T-helper 17 cell (primary cell): ENCODE measurements at places on chromosomes 12 and 14. TPM values are rescaled to one million over a fixed set of nuclear protein-coding genes. Genes with fewer than 3 reads are reported as not detected.
A peak's percentile ranks its signal among the peaks of the same experiment; 100 is the strongest.

IL26 gene
- total RNA-seq, result 0.52 TPM

PAX9 gene
- total RNA-seq, result not detected

FAM181A gene
- total RNA-seq, result not detected

GRCh38 chr14:103408491-103409155 lies 23.4 kb downstream of the MARK3 start:
- peaks cover 17% of the 10 kb centered on the region for H3K4me1 ChIP-seq
- H3K4me3 ChIP-seq, result no peak overlapping the region
- no peaks in the 10 kb centered on the region for H3K27me3 ChIP-seq
- DNase-seq, result no peak

CCER1 gene
- total RNA-seq, result not detected

KLHDC1 gene
- 7.4 TPM for total RNA-seq

- DNase-seq, result no peak
- no peaks in the 10 kb centered on the region for H3K4me1 ChIP-seq
- H3K27ac ChIP-seq, result no peak overlapping the region
- peaks cover 28% of the 10 kb centered on the region for H3K27me3 ChIP-seq
- H3K36me3 ChIP-seq, result peaks cover 2% of the 10 kb centered on the region
- H3K4me3 ChIP-seq, result no peak overlapping the region
Observed at GRCh38 chr12:5516371-5517241, 84.7 kb downstream of the NTF3 start.

TAS2R8 gene
- not detected for total RNA-seq

IL31 gene
- total RNA-seq, result not detected

- H3K36me3 ChIP-seq, result no peaks in the 10 kb centered on the region
- peaks cover 86% of the 10 kb centered on the region for H3K27me3 ChIP-seq
- no peak overlapping the region for H3K27ac ChIP-seq
- no peak for DNase-seq
- no peak overlapping the region for H3K4me3 ChIP-seq
- H3K4me1 ChIP-seq, result no peaks in the 10 kb centered on the region
Observed at GRCh38 chr12:2288875-2289274, 236.1 kb downstream of the CACNA1C start.

DNA sequence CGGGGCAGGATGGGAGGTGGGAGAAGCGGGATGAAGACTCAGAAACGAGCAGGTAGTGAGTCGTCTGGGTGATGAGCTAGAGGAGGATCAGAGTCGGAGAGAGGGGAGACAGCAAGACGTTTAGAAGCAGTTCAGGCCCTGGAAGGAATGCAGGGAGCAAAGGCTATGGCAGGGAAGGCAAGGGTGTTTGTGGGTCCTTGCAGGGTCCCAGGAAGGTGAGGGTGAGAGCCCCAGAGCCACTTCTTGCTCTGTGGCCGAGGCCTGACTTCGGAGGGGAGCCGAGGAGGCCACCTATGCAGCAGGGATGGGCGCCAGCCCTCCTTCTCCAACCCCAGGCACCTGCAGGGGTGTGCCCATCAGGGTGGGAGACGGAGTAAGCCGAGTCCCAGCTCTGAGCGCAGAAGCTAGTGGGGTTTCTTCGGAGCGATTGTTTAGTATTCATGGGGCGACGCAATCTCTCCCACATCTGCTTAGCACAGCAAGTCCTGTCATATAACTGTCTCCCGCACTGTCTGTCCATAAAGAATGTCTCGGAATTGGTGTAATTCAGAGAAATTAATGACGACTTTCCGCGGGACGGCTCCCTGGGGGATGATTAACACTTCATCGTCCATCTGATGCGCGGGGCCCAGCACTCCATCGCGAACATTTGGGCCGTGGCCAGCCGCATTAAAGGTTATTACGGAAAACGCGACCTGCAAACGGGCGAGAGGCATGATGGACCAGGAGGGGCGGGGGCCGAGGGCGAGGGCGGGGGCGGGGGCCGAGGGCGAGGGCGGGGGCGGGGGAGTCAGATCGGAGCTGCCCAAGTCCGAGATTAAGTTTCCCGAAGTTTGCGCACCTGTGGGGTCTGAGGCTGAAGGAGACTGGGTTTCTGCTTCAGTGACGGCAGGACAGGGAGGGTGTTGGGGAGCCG lies 12.2 kb upstream of the CALCOCO1 start:
- peaks cover 37% of the 10 kb centered on the region for H3K27me3 ChIP-seq
- H3K4me3 ChIP-seq, result peak overlapping the region; percentile 92
- H3K36me3 ChIP-seq, result no peaks in the 10 kb centered on the region
- H3K4me1 ChIP-seq, result peaks cover 19% of the 10 kb centered on the region
- H3K27ac ChIP-seq, result peak overlapping the region; percentile 62
- no peak for DNase-seq

DNA sequence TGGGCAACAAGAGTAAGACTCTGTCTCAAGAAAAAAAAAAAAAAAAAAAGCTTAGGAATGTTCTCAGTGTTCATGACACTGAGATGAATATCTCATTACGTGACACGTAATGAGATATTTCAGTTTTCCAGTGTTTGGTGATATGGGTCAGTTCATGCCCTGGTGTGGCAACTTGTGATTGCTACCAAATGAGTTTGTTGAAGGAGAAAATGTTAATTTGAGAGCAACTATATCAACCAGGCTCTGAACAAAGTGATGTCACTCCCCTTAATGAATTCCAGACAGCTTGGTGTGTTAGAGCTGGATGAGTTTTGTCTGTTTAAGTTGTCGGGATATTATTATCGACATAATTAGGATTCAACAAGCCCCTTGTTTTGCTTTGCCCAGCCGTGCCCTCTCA lies 211.7 kb downstream of the DPF3 start:
- no peaks in the 10 kb centered on the region for H3K36me3 ChIP-seq
- no peak overlapping the region for H3K27ac ChIP-seq
- no peaks in the 10 kb centered on the region for H3K27me3 ChIP-seq
- no peak overlapping the region for H3K4me3 ChIP-seq
- DNase-seq, result no peak
- H3K4me1 ChIP-seq, result no peaks in the 10 kb centered on the region

DNA sequence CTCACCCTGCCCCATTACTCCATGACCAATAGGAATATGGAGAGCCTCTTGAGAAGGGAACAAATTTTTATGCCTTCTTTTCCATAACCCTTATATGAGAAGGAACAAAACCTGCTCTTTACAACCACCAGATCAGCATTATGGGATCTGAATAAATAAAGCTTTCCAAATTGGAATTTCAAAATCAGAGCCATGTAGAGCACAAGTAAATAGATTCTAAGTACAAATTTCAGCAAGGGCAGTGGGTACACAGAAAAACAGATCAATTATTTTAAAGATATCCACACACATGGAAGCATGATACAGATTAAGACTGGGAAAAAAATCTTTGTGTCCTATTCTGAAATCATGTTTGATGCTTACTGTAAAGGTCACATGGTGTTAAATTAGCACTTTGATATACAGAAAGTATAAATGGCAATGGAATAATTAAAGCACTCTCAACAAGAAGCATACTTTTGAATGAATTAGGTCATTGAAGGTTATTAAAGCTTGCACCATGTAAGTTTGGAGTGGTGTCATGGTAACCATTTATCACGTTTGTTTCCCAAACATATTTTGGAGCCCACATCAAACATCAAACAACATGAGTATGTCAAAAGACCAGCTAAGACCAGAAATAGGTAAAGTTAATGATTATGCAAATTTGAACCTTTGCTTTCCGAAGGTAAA lies 75.9 kb upstream of the AVPR1A start:
- H3K36me3 ChIP-seq, result no peaks in the 10 kb centered on the region
- H3K27ac ChIP-seq, result no peak overlapping the region
- no peaks in the 10 kb centered on the region for H3K4me1 ChIP-seq
- no peak overlapping the region for H3K4me3 ChIP-seq

GRCh38 chr14:30763891-30764290 lies 110.5 kb upstream of the COCH start:
- peaks cover 2% of the 10 kb centered on the region for H3K36me3 ChIP-seq
- peaks cover 7% of the 10 kb centered on the region for H3K27me3 ChIP-seq
- no peak for DNase-seq
- H3K4me1 ChIP-seq, result no peaks in the 10 kb centered on the region
- no peak overlapping the region for H3K4me3 ChIP-seq

GRCh38 chr14:75147423-75148071 lies 20.7 kb upstream of the NEK9 start:
- DNase-seq, result no peak
- H3K36me3 ChIP-seq, result peaks cover 9% of the 10 kb centered on the region
- H3K27me3 ChIP-seq, result no peaks in the 10 kb centered on the region
- H3K4me3 ChIP-seq, result no peak overlapping the region
- peak overlapping the region; percentile 93 for H3K27ac ChIP-seq

DNA sequence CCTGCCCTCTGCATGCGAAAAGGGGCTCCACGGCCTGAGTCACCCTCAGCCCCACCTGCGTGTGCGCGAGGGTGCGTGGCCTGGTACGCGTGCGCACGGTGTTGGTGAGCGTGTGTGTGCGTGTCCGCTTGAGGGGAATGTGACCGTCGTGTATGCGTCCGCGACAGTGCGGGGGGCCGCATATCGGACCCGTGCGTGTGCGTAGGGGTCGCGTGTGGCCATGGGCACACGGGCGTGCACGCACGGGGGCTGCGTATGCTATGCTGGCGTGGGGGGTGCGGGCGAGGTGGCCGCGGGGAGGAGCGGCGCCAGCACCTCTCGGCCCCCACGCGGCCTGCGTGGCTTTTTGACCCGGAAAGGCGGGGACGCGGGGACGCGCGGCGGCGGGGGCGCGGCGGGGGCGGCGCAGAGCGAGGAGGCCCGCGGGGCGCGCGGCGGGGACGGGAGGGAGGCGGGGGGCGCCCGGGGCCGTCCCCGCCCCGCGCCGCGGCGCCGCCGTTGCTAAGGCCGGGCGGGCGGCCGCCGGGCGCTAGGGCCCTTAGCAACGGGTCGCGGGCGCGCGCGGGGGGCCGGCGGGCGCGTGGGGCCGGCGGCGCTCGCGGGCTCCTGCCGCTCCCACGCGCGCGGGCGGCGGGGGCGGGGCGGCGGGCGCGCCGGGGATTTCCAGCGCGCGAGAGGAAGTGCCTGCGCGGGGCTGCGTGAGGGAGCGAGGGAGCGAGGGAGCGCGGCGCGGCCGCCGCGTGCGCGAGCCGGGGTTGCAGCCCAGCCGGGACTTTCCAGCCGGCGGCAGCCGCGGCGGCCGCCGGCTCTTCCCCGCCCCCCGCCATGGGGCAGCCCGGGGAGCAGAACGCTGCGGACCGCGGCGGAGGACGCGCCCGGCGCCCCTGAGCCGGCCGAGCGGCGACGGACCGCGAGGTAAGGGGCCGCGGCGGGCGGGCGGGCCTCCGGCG lies at the start of gene TRAF3:
Gene TRAF3, plus strand, starts transcription at position 689 of the 950 bp plus-strand sequence. CDS start 92,753 bp downstream, outside the sequence.
- H3K4me3 ChIP-seq, result peak within 1 kb of the TSS; percentile 96
- peak; percentile 86 for DNase-seq
- peaks cover 4% of the 10 kb centered on the region for H3K36me3 ChIP-seq

- H3K4me3 ChIP-seq, result no peak overlapping the region
- H3K27ac ChIP-seq, result no peak overlapping the region
- DNase-seq, result no peak
- no peaks in the 10 kb centered on the region for H3K4me1 ChIP-seq
- no peaks in the 10 kb centered on the region for H3K36me3 ChIP-seq
- no peaks in the 10 kb centered on the region for H3K27me3 ChIP-seq
Observed at GRCh38 chr14:83128783-83129182, 1595.1 kb upstream of the SEL1L start.

NTS gene
- not detected for total RNA-seq

B4GALNT1 gene
- total RNA-seq, result not detected

DNA sequence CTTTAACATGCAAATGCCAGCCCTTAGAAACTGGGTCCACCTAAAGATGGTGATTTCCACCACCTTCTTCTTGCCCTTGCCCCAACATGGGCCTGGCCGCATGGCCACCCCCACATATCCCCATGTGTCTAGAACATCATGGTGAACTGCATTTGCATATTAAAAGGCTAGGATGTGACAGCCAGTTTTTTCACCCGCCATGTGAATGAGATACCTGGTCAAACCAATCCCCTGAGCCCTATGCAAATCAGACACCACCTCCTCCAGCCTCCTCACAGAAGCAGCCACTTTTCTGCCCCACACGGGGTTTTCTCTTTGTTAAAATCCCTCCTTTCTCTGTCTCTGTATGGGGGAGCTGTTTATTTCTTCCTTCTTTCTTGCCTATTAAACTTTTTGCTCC lies 1322.5 kb downstream of the FSCB start:
- no peaks in the 10 kb centered on the region for H3K4me1 ChIP-seq
- H3K36me3 ChIP-seq, result no peaks in the 10 kb centered on the region
- H3K4me3 ChIP-seq, result no peak overlapping the region
- H3K27me3 ChIP-seq, result no peaks in the 10 kb centered on the region
- no peak for DNase-seq

DNA sequence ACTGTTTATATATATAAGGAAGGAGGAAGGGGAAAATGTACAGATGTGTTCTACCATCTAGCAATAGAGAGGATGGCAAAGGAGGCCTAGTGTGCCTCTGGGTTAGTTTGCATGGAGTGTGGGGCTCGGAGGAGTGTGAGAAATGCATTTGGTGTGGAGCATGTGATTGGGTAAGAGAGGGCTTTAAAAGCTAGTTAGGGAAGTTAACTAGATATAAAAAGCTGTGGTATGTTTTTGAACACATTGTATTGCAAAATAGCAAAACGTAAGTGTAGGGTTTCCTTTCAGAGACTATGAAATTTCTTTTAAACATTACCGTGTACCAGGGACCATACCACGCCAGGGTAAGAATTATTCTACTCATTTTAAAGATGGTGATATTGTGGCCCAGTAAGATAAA lies 53.3 kb upstream of the STXBP6 start:
- no peaks in the 10 kb centered on the region for H3K36me3 ChIP-seq
- no peak for DNase-seq
- H3K4me3 ChIP-seq, result no peak overlapping the region
- no peaks in the 10 kb centered on the region for H3K4me1 ChIP-seq
- H3K27me3 ChIP-seq, result peaks cover 4% of the 10 kb centered on the region

GRCh38 chr14:81837304-81837703 lies 303.7 kb upstream of the SEL1L start:
- H3K4me3 ChIP-seq, result no peak overlapping the region
- no peaks in the 10 kb centered on the region for H3K27me3 ChIP-seq
- no peaks in the 10 kb centered on the region for H3K36me3 ChIP-seq
- DNase-seq, result no peak
- H3K4me1 ChIP-seq, result no peaks in the 10 kb centered on the region
- no peak overlapping the region for H3K27ac ChIP-seq

DNA sequence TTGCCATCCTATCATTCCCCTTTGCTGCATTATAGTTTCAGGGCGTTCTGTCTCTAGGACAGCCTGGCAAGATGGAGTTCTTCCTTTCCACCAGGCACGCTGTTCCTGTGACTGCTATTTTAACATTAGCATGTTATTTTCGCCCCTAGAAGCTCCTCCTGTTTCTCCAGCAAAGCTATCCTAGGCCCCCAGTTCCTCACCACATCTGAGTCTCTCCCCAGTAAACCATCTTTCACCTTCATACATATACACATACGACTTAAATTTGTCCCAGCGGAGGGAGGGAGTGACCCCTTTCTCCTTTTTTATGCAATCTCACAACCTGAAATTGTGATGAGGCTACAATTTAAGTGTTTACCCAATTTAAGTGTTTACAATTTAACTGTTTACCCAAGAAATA lies 66.7 kb upstream of the FRMD6 start:
- DNase-seq, result no peak
- H3K4me3 ChIP-seq, result no peak overlapping the region
- H3K27me3 ChIP-seq, result peaks cover 44% of the 10 kb centered on the region
- H3K36me3 ChIP-seq, result no peaks in the 10 kb centered on the region
- H3K4me1 ChIP-seq, result no peaks in the 10 kb centered on the region
- H3K27ac ChIP-seq, result no peak overlapping the region

- no peaks in the 10 kb centered on the region for H3K36me3 ChIP-seq
- H3K4me1 ChIP-seq, result no peaks in the 10 kb centered on the region
- no peaks in the 10 kb centered on the region for H3K27me3 ChIP-seq
- no peak for DNase-seq
- H3K27ac ChIP-seq, result no peak overlapping the region
Observed at GRCh38 chr12:99529966-99530365, 117.6 kb upstream of the GARIN6 start.
